ENCODE measurements at places on chromosomes 4 and X.

DNA sequence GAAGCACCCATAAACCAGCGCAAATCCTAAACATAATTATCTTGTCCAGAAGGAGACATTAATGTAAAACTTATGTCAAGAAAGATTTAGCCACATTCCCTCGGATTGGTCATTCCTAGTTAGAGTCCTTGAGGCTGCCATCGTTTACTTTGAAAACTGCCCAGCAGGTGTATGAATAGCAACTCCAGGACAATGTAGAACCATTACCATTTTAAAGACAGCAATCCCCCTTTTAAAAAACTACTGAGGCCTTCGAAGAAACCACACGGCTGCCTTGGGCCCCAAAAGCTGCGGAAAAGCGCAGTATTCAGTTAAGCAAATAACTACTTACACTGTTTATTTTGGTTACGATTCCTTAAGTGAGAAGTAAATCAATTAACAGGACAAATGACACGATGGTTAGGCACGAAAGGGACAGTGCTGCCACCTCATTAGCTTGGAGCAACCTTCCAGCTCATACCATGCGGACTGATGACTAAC lies 822 bp upstream of the SGMS2 start:
- DNase-seq = no peak

- DNase-seq = no peak
Measured at GRCh38 chr4:2194496-2194895, 47.4 kb downstream of the HAUS3 start.

- no peak for DNase-seq
Measured at GRCh38 chr4:79893456-79893855, 179.6 kb downstream of the ANTXR2 start.

GRCh38 chr4:140829825-140830224 lies 73.6 kb upstream of the TBC1D9 start:
- DNase-seq = no peak

GRCh38 chr4:187274153-187274552 lies 550.5 kb upstream of the FAT1 start:
- DNase-seq = no peak

DNA sequence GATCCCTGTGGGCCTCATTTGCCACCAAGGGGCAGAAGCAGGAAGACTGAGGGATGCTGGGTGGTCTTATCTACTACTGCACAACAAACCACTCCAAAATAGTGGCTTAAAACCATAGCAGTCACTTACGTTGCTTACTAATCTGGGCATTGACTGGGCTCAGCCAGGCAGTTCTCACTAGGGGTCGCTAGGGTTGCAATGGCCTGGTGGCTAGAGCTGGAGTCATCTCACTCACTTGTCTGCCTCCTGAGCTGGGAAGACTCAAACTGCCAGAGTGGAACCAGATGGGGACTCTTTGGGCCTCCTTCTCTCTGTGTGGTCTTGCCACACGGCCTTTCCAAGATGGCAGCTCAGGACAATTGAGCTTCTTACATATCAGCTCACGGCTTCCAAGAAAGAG lies 216.3 kb upstream of the BCOR start:
- no peak for DNase-seq

GRCh38 chr4:101355767-101356702 lies 8.7 kb upstream of the PPP3CA start:
- no peak for DNase-seq

GRCh38 chrX:22164770-22165388 lies 107.8 kb upstream of the CBLL2 start:
- DNase-seq = no peak

DNA sequence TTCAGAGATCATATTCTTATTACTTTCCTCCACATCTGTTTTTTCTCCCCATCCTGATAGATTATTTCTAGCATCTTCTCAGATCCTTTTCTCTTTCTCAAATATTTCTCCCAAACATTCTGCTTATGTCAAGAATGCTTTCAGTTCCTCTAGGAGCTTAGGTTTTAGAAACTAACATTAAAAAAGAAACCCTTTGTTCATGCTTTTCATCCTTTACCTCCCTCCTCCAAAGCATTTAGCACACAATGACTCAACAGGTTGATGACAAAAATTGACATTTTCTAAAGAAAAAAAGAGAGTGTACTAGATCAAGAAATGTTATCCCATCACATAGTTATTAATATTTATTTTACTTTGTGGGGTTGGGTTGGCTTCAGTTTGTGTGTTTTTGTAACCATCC lies 16.5 kb upstream of the ALB start:
- DNase-seq = no peak

GRCh38 chr4:155450676-155451075 lies 73.9 kb upstream of the MAP9 start:
- no peak for DNase-seq

GRCh38 chr4:8559011-8559410 lies 21.2 kb upstream of the GPR78 start:
- DNase-seq = no peak

DNA sequence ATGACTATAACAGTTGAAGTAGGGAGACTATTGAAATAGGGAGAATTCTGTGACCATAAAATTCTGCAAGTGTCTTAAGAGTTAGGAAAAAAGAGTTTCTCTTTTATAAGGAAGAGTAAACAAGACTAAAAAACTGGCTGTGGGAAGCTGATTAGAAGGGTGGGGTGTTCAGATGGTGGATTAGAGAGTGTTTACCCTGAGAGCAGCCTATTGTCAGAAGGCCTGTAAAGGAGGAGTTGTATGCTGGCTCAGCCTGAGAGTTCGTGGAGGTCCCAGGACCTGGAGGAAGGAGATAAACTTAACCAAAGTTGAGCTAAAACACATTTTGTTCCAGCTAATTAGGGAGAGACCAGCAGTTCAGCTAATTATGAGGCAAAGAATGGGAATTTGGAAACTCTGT lies 629.7 kb downstream of the PCDH7 start:
- DNase-seq = no peak

- no peak for DNase-seq
Measured at GRCh38 chr4:182221987-182222386, 21.2 kb upstream of the TENM3 start.

DNA sequence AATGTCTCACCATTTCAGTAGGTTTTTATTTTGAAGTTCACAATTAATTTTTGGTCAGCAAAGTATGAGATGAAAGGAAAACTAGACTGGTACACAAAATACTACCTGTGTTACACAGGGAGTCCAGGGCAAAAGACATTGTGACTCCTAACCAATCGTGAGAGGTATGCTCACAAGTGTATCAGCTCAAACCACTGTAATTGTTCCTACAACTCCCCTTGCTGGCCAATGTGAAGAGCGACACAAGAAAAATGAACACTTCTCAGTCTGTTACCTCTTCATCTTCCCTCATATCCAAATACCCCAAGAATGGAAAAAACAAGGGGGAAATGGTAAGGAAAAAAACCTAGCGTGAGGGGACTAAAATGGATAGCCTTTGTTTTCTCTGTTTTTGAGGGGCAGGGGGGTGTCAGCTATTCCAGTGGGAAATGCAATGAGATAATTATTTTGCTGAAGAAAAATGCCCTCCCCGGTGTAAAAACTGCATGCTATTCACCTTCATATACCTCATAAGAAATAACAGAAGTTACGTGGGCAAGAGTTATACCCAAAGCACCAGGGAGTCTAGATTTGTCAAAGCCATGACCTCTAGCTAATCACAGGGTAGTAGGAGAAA lies 30.6 kb upstream of the NSUN7 start:
- no peak for DNase-seq

GRCh38 chr4:178351185-178351584 lies 908.9 kb upstream of the AGA start:
- no peak for DNase-seq

GRCh38 chr4:42555828-42556227 lies 101.1 kb downstream of the ATP8A1 start:
- no peak for DNase-seq

- no peak for DNase-seq
Measured at GRCh38 chr4:36173905-36174304, 70.4 kb downstream of the ARAP2 start.

DNA sequence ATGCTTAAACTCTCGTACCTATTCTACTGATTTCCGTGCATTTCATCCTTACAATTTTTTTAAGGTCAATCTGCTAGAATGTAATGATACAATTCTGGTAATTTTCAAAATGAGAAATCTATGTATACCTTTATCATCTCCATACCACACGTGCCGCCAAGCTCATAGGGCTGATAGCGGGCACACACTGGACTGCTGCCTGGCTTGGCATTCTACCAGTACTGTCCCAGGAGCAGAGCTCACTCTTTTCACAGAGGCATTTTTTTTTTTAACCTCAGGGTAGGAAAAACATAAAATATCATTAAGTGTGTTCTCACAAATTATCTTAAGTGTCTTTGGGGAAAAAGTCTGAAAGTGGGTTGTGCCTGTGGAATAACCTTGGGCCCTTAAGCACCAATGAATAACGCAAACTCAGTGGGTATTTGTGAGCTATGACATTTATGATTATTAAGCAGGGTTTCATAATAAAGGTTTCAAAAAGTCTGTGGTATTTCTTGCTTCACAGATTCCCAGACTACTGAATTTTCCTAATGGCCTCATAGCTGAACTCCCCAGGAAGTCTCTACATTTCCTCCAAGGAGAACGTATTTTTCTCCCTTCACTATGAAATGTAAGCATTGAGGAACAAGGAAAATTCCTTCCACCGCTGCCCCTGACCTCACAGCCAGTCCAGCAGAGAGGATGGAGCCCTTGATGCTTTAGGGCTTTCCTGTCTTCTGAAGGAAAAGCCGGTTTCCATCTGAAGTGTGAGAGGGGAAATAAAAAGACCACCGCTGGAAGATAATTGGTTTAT lies 125.2 kb downstream of the ELOVL6 start:
- DNase-seq = no peak

- no peak for DNase-seq
Measured at GRCh38 chrX:106921637-106922036, 1.4 kb downstream of the CLDN2 start.

DNA sequence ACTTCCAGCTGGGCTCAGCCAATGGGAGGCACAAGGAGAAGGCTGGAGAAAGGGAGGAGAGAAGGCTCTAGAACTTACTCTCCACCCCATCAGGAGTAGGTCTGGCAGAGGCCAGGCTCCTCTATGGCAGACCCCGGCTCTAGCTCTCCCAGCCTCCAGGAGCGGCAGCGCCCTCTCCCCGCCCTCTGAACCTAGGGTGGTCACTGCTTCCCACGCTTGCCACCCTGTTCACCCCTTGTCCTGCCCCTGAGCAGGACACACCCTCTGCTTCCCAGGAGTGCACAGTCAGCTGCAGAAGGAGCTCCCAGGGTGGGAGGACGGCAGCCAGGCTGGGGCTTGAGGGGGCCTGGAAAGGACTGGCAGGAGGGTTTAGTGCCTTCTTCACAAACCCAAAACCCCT lies 53.0 kb upstream of the CRMP1 start:
- no peak for DNase-seq

GRCh38 chrX:148647651-148648050 lies 147.2 kb downstream of the AFF2 start:
- DNase-seq = no peak

DNA sequence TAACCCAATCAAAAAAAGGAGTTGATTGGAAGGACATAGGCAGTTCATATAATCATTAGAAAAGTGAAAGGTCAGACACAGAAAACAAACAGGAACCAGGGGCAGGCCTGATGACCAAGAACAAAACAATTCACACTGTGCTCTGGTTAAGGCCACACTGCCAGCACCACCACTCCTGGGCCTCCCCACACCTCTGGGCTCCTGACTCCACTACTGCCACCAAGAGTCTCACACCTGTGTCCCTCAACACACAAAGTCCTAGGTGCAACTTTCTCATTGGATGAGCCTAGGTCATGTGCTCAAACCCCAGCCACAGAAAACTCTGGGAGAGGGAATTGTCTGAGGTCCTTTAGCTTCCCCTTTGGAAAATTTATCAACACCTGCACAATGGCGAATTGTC lies 11.1 kb upstream of the FAM9C start:
- no peak for DNase-seq

- no peak for DNase-seq
Measured at GRCh38 chr4:76882630-76883029, 15.3 kb downstream of the SOWAHB start.

DNA sequence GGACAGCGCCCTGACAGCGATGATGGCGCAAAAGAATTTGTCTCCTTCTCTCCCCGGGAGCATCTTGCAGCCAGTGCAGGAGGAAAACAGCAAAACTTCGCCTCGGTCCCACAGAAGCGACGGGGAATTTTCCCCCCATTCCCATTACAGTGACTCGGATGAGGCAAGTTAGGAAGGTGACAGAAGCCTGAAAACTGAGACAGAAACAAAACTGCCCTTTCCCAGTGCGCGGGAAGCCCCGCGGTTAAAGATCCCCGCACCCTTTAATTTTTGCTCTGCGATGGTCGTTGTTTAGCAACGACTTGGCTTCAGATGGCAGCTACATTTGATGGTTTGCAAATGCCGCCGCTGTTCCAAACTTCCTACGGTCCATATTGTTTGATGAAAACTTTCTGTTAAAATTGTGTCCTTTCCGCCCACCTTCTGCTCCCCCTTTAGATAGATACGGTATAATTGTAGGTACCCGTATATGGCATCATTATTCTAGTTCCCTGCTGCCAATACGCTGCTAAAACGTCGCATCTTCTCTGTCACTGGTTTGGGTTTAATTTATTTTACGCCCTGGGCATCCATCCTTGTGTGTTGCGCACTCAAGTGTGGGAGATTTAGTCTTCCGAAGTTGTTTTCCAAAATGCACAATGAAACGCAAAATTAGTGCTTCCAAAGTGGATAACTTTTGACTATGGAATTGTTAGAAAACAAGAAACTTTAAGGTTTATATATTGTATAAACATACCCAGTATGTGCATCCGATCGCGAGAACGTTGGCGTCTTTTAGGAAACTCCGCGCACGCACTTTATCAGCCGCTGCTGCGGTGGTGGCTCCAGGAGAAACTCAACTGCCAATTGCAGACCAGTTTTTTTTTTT lies 1.5 kb downstream of the ATOH1 start:
- DNase-seq = no peak

DNA sequence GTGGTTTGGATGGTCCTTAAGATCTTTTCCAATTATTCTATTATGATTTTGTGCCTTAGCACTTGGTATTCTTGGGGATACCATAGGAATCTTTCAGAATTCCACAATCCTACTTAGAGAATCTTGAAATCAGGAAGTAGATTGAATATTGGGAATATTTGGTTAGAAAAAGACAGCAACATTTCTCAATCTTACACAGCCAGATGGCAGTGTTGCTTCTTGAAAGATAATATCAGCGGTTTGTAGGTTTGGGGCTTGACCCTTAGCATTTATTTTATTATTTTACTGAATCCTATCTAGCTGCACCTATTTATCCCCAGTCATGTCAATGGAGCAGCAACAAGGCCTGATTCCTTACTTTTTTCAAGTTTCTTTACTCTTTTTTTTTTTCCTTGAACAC lies 28.6 kb downstream of the MAGEB1 start:
- no peak for DNase-seq

GRCh38 chrX:586351-586750 lies 44.2 kb upstream of the SHOX start:
- DNase-seq = no peak

- no peak for DNase-seq
Measured at GRCh38 chrX:143240658-143241057, 214.9 kb downstream of the SPANXN4 start.

DNA sequence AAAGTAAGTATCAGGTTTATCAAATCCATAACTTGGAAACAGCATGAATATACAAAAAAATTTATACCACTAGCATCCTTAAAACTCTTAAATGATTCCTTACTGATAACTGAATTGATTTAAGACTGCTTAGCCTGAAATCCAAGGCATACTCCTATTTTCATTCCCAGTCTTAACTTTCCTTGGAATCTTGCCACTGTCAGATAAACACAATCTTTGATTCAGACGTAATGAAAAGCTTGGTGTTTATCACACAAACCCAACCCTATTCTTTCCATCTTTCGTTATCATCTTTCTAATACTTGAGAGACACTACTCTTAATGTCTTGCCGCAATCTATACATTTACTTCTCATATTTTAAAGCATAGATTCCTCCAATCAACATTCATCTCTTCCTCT lies 19.1 kb downstream of the C4orf17 start:
- DNase-seq = no peak

GRCh38 chr4:16270454-16271328 lies 44.4 kb upstream of the TAPT1 start:
- DNase-seq = no peak
